ENCODE measurements at places on chromosomes 7 and 10.

DNA sequence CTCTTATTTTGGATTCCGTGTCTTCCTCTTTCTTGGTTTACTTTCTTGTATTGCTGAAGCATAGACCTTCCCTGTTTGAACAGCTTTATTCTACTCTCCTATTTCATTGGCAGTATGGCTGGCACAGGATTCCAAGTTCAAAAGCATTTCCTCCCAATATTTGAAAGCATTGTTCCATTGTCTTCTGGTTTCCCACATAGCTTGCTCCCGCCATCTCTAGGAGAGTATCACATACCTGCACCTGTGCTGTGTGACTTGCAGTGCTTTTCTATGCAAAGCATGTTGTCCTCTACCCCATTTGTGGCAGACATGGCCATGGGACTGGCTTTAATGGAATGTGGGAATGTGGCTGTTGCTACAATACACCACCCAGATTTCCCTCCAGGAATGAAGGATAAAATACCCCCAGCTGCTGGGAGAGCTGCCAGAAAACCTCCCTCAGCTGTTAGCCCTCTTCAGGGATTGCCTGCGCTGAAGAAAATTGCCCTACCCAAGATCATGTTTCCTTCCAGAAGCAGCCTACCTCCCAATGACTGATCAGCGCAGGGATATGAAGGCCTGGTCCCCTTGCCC lies 6.9 kb upstream of the MYOF start:
- no peak for DNase-seq

DNA sequence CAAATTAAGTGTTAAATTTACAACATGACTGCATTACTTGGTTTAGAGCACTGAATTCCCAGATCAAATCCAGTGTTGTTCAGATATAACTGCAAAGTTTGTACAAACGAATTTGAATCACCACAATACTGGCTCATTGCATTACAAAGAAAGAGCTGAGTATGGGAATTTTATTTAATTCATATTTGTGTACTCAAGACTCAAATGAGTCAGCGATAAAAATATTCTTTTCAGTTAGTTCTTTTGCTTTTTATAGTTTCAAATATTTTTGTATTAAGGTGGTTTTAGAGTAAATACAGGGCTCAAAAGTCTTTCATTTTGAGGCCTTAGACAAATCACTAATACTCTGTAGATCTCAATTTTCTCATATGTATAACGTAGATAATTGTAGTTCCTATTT lies 68.6 kb upstream of the LRGUK start:
- no peak for DNase-seq

- no peak for DNase-seq
Observed at GRCh38 chr7:36475381-36475780, 85.7 kb downstream of the ANLN start.

- DNase-seq: no peak
Observed at GRCh38 chr10:78566284-78567111, 502.3 kb upstream of the ZMIZ1 start.

DNA sequence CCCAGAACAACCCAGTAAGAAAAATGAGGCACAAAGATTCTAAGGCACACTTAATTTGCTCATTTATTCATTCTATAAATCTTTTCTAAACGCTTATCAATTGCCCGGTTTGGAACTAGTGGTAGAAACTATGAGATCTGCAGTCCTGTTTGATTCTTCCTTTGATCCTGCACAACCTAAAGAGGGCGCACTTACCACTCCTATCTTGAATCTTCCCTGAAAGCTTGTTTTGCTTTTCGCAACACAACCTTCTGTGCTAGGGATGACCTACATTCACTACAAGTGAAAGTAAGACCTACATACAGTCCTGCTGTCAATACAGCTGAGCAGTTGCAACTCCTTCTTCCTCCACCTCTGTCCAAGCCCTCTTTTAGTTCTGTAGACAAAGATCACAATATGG lies 12.6 kb upstream of the ARL4A start:
- peak; percentile 11 for DNase-seq

GRCh38 chr7:149790146-149790548 lies 16.8 kb upstream of the ZNF467 start:
- DNase-seq: no peak

GRCh38 chr7:137878333-137878961 lies 31.7 kb upstream of the DGKI start:
- no peak for DNase-seq

DNA sequence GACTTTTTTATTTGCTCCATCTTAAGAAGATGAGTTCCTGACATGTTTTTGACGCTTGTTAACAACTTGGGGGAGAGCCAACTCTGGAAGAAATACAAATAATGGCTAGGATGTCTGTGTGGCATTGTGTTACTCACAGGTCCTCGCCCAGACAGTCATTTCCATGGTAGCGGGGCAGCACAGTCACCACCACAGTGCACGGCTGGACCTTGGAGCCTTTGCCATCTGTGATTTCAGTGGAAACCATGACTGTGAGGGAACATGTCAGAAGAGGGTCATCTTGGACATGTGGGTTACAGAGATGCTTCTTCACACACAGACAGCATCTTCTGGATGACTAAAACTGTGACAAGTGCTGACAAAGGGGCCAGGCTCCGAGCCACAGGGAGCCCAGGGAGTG lies 74.5 kb downstream of the PKD1L1 start:
- DNase-seq: no peak

GRCh38 chr7:137689761-137690160 lies 157.0 kb downstream of the DGKI start:
- no peak for DNase-seq

GRCh38 chr10:131204406-131205152 lies 106.9 kb downstream of the TCERG1L start:
- no peak for DNase-seq

GRCh38 chr10:129275886-129276285 lies 191.2 kb upstream of the MGMT start:
- no peak for DNase-seq

DNA sequence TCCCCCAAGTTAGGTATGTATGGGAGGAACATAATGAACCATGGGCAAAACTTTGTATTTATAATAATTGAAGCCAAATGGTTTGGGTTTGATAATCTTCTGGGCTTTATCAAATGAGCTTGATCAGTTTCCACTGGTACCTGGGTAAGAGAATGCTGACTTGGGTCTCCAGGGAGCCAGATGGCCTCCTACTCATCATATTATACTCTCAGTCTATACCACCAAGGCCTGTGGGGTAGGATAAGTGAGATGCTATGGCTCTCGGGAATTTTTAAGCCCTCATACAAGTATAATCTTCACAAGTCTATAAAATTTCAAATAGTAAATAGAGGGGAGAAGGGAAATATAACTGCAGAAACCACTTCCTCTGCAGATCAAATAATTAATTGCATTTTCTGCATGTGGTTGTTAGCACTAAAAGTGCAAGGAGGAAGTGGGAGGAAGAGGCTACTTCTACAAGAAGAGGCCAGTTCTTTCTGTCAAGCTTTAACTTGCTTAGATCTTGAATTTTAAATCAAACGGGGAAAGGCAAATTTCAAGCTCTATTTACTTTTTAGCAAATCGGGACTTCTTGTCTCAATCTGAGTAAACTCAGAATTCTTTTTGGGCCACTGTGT lies 349.0 kb downstream of the SORCS1 start:
- no peak for DNase-seq

GRCh38 chr10:66931340-66931948 lies 5.6 kb downstream of the LRRTM3 start:
- DNase-seq: no peak

DNA sequence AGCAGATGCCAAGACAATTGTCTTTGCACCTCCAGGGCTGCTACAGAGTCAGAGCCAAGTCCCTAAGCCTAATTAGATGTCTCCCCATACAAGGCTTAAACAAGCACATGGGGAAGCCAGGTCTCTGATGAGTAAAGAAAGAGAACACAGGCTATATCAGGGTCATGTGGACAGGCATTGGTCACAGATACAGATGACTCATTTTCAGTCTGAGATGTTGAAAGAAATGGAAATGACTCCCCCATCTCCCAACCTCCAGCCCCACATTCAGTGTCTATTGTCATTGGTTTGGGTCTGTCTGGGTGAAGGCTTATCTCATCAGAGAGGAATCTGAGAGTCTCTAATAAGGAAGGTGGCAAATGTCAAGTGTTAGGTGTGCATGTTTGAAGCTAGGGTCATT lies 290.1 kb upstream of the KIAA1217 start:
- no peak for DNase-seq
